A549 treated with Hydrocortisone at 1 μM for 4 hours (cell line): ENCODE measurements at places on chromosomes 4 and X. TPM values are rescaled to one million over a fixed set of nuclear protein-coding genes. Genes with fewer than 3 reads are reported as not detected.

MAGEB10 gene
- total RNA-seq = not detected in 5 replicates

NWD2 gene
- 0.01 TPM in 2 of 5 replicates, not detected in the others for total RNA-seq

NIPAL1 gene
- total RNA-seq = 0.45 to 0.77 TPM (median 0.62 TPM) in 5 replicates

UGT2B15 gene
- total RNA-seq = 0.05 to 0.13 TPM (median 0.07 TPM) in 4 of 5 replicates, not detected in the other

CCSER1 gene
- not detected in 5 replicates for total RNA-seq

MAML3 gene
- total RNA-seq = 11.6 to 16.7 TPM (median 13.6 TPM) in 5 replicates

RADX gene
- total RNA-seq = 0.03 to 0.06 TPM (median 0.03 TPM) in 4 of 5 replicates, not detected in the other

P2RY10 gene
- not detected in 5 replicates for total RNA-seq

SPANXA2 gene
- total RNA-seq = 0.20 to 0.23 TPM in 2 of 5 replicates, not detected in the others

IKBKG gene
- 35.9 to 44.7 TPM (median 40.9 TPM) in 5 replicates for total RNA-seq

SPANXA1 gene
- 0.20 to 0.23 TPM in 2 of 5 replicates, not detected in the others for total RNA-seq

TMEM31 gene
- 0.21 TPM in 1 of 5 replicates, not detected in the others for total RNA-seq

GLRA3 gene
- 0.01 TPM in 1 of 5 replicates, not detected in the others for total RNA-seq

SLC25A43 gene
- total RNA-seq = 27.8 to 31.7 TPM (median 31.3 TPM) in 5 replicates

ADGRL3 gene
- 0.02 to 0.07 TPM (median 0.03 TPM) in 4 of 5 replicates, not detected in the other for total RNA-seq

IBSP gene
- not detected in 5 replicates for total RNA-seq

GPR50 gene
- total RNA-seq = 0.13 to 0.32 TPM (median 0.24 TPM) in 5 replicates

GLUD2 gene
- 1.6 to 3.4 TPM (median 2.2 TPM) in 5 replicates for total RNA-seq

UBE2K gene
- 60.5 to 80.5 TPM (median 77.6 TPM) in 5 replicates for total RNA-seq

SOD3 gene
- not detected in 5 replicates for total RNA-seq

OCRL gene
- total RNA-seq = 18.9 to 29.8 TPM (median 24.8 TPM) in 5 replicates

IL13RA2 gene
- 0.08 to 0.09 TPM in 2 of 5 replicates, not detected in the others for total RNA-seq

FAAH2 gene
- 0.06 to 0.16 TPM (median 0.11 TPM) in 4 of 5 replicates, not detected in the other for total RNA-seq

CXorf38 gene
- 8.0 to 12.5 TPM (median 11.4 TPM) in 5 replicates for total RNA-seq

C4orf54 gene
- total RNA-seq = not detected in 5 replicates

ITGB1BP2 gene
- total RNA-seq = 0.84 to 1.1 TPM (median 0.90 TPM) in 5 replicates

OGT gene
- total RNA-seq = 26.4 to 41.9 TPM (median 39.8 TPM) in 5 replicates

MTHFD2L gene
- 7.9 to 10.2 TPM (median 8.9 TPM) in 5 replicates for total RNA-seq

ARMCX1 gene
- 0.22 to 0.61 TPM (median 0.48 TPM) in 5 replicates for total RNA-seq

TMEM156 gene
- total RNA-seq = 17.9 to 22.8 TPM (median 21.0 TPM) in 5 replicates

TMPRSS11F gene
- not detected in 5 replicates for total RNA-seq
